ENCODE measurements at places on chromosomes 1 and 21. TPM values are rescaled to one million over a fixed set of nuclear protein-coding genes. Genes with fewer than 3 reads are reported as not detected.

TMCO4 gene
- polyA plus RNA-seq = 16.4 TPM

LPAR3 gene
- 0.60 TPM for polyA plus RNA-seq

PRAMEF15 gene
- polyA plus RNA-seq = not detected

E2F2 gene
- 6.0 TPM for polyA plus RNA-seq

SLC5A9 gene
- polyA plus RNA-seq = 0.69 TPM

ALX3 gene
- polyA plus RNA-seq = not detected

NHLH1 gene
- not detected for polyA plus RNA-seq

TRAF3IP3 gene
- 1.8 TPM for polyA plus RNA-seq

C1QB gene
- polyA plus RNA-seq = 225 TPM

OR10J1 gene
- polyA plus RNA-seq = not detected

THEM5 gene
- polyA plus RNA-seq = not detected

UMODL1 gene
- 0.13 TPM for polyA plus RNA-seq

CLDN17 gene
- not detected for polyA plus RNA-seq

RAD54L gene
- not detected for polyA plus RNA-seq

TMPRSS2 gene
- 117 TPM for polyA plus RNA-seq

SPRR4 gene
- not detected for polyA plus RNA-seq

PRDM16 gene
- 1.7 TPM for polyA plus RNA-seq

ESPN gene
- 117 TPM for polyA plus RNA-seq

C1orf94 gene
- polyA plus RNA-seq = not detected

S100A14 gene
- 825 TPM for polyA plus RNA-seq

ZNF683 gene
- not detected for polyA plus RNA-seq
